ENCODE measurements at places on chromosomes 4 and X.

- no peak for DNase-seq
These were observed 429.1 kb upstream of the INTU start for GRCh38 chr4:127203562-127204200.

DNA sequence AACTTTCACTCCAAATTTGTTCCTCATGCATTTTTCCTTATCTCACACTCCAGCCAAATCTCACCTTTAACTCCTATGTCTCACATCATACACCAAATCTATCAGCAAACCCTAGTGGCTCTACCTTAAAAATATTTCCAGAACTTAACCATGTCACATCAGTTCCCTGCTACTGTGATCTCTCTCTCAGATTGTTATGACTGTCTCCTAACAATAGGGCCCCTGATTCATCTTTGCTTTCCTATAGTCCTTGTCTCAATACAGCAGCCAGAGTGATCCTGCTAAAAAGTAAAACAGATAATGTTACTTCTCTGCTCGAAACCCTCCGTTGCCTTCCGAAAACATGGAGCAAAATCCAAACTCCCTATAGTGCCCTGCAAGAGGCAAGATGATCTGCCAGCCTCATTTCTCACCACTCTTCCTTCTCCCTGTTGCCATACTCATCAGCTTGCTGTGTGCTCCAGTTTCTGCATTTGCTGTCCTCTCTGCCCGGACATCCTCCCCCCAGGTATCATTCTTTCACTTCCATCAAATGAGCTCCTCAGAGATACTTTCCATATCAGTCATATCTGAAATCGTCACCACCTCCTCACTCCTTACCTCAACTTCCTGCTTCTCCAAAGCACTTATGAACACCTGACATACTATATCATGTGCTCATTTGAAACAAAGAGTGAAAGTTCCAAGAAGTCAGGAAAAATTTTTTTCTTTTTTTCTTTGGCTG is 293.4 kb upstream of the NR3C2 start:
- no peak for DNase-seq

DNA sequence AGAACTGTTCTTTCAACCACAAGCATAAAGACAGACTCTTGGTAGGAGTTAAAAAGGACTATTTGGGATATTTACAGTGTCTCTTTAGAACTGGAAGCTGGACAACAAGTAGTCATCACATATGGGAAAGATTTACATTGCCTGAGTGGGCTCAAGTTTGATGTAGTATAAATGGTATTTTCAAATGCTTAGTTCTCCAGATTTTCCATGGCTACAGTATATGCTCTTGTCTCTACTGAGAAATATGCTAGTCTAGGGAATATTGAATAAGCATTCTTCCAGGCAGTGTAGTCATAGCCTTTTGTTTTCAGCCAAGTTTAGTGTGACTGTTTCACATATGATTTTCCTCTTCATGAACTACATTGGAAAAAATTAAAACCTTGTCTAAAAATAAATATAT is 315.6 kb downstream of the ARHGAP24 start:
- DNase-seq, result no peak

DNA sequence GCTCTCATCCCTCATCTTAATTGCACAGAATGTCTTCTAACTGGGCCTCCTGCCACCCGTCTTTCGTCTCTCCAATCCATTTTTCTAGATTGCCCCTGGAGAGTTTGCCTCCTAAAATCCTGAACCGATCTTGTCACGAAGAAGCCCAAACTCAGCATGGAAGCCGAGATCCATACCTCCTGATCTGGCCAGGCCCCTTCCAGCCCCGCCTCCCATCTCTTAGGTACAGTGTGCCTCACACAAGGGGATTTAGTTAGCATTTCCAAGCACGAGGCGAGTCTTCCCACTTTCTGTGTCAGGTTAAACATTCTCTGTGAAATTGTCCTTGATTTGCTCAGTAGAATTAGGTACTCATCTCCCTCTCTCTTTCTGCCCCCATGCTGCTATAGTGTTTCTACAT is 80.0 kb upstream of the TENM3 start:
- DNase-seq, result no peak

GRCh38 chrX:154495472-154495922 is 5.1 kb upstream of the SLC10A3 start:
- no peak for DNase-seq

- peak; percentile 59 for DNase-seq
These were observed 10.1 kb downstream of the WDR1 start for GRCh38 chr4:10106421-10107039.

DNA sequence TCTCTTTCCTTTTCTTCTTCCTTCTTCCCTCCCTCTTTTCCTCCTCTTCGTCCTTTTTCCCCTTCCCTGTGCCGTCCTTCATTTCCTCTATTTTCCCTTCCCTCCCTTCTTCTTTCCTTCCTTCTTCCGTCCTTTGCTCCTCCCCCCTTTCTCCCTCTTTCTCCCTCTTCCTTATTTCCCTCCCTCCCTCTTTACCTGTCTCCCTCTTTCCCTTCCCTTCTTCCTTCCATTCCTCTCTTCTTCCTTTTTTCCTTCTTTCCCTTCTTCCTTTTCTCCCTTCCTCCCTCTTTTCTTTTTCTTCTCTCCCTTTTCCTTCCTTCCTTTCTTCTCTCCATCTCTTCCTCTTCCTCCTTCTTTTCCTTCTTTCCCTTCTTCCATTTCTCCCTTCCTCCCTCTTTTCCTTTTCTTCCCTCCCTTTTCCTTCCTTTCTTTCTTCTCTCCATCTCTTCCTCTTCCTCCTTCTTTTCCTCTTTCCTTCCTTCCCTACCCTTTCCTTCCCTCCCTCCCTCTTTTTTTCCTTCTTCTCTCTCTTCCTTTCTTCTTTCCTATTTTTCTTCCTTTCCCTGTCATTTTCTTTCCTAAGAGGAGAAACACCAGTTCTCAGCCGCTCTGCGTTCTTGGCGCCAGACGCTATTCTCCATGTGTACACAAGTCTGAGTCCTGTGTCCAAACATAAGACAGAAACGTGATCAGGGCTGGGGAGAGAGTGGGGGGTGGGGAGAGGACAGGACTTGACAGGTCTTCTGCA is 597.1 kb downstream of the MID1IP1 start:
- no peak for DNase-seq

- peak; percentile 30 for DNase-seq
These were observed 10.0 kb downstream of the TNIP3 start for GRCh38 chr4:121154103-121154515.

DNA sequence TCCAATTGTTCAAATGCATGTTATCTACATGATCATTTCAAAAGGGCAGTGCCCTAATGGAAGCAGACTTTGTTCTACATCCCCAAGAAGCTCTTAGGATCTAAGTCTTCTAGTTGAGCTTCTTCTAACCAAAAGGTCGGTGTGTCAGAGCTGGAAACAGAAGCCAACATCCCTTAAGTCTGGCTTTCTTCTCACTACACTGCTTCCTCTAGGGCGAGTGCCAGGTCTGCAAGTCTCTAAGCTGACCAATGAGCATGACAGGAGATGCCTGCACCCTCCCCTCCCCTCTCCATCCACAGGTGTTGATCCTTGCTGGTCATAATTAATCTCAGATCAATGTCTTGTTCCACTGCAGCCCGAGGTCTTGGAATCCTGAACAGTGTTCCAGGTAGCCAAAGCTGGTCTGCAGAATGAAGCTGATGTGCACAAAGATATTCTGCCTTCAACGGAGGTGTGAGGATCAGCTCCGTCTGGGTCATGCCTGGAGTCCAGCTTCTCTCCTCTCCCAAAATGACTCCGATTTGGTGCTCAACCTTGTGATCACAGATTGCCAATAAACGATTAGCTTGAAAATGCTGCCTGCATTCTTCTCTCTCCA is 44.1 kb downstream of the WDR1 start:
- DNase-seq, result no peak

DNA sequence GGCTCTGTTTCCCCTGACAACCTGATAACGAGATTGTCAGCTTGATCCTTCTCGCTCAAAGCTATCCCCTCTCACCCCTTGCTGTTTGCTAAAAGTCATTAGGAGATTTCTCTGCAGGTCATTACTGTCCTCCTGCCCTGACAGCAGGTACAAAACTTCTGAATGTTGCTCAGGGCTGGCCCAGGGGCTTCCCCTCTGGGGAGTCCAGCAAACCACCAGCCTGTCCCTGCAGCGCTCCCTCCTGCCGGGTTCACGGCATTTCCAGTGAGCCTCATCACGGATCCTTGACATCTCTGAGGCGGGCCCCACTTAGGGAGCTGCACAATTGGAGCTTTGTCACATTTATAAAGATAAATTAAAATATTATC is 5.2 kb upstream of the SORCS2 start:
- no peak for DNase-seq

- no peak for DNase-seq
These were observed 13.0 kb upstream of the SLC25A5 start for GRCh38 chrX:119455264-119455663.

Measured in activated naive CD4-positive, alpha-beta T cell treated with anti-CD3 and anti-CD28 coated beads, Interleukin-2, amount 10 ng/mL, durations not matched to agents 7 days and 5 days (primary cell).